ENCODE measurements at places on chromosomes 7 and 10.

GRCh38 chr10:80619036-80619435 is 81.3 kb downstream of the SH2D4B start:
- no peak for DNase-seq

DNA sequence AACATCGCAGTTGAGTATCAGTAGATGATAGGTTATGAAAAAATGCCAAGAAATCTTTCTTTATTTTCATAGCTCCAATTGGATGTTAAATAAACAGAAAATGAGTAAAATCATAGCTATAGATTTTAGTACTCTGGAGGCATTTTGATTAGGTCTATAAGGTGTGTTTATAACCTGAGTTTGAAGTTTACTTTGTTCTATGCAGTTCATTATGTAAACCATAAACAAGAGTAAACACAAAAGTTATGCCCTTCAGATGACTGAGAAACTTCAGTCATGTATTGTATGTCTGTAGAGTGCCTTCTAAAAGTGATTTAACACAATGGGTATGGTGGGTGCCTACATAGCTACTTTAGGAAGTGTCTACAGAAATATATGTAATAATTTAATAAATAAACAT is 13.6 kb downstream of the FOXP2 start:
- DNase-seq: no peak

DNA sequence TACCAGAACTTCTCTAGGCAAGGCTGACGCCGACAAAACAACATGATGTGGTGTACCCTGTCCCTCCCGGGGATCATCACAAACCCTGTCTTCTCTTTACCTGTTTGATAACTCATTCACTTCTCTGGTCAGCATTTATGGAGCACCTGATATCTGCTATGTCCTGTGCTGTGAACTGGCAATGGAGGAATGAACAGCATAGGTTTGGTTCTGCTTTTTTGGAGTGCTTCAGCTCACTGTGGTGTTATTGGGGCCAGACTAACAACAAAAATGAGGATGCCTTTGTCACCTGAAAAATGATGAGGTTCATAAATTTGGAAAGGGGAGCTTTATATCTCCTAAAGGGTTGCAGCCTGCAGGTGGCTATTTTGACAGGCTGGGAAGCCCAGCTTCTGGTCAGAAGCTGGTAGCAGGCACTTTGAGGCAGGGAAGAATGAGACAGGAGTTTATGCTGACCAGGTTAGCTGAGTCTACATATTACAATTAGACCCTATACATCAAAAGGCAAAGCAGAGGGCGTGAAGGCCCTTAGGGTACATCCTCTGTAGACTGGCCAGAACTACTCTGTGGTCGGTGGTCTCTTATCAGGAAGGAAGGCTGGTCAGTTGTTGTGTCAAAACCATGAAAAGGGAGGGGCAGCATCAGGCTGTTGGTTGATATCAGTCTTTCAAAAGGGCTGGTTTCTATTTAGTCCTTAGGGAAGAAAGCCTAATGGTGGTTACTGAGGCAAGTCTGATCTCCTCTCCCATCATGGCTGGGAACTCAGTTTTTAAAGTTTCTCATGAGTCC is 42.3 kb downstream of the SH2D4B start:
- no peak for DNase-seq

GRCh38 chr7:94243066-94243711 is 151.5 kb upstream of the COL1A2 start:
- DNase-seq: no peak

- DNase-seq: no peak
These were observed 3.4 kb upstream of the HYCC1 start for GRCh38 chr7:23017309-23017708.

DNA sequence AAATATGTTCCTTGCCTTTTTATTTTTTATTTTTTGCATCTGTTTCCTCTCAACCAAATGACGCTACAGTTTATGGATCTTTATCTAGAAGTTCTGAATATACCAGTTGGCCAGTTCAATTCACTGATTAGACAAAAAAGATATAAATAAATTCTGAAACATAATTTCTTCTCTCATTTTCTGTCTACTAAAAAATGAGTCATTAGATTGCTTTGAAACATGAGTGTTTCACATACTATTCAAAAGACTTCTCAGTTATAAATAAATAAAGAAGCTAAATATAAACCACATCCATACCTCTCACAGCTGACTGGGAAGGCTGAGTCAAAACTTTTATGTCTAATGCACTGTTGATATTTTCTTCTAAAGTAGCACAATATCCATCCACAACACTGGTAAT is 97.6 kb upstream of the GPR22 start:
- DNase-seq: no peak

DNA sequence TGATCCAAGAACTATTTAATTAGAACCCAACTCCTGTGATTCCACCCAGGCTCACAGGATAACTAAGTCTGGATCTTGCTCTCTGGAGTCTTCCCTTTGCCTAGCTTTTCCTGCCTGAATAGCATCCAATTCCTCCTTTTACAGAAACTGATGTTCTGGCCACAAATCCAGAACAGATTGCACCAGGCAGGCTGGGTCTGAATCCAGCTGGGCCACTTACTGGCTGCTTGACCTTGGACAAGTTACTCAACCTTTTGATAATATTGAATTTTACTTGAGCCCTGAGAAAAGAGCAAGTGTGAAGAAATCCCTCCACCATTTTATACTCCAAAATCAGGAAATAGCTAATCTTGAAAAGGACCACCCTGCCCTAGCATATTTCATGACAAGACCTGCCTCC is 55.5 kb upstream of the SLC35G1 start:
- no peak for DNase-seq

DNA sequence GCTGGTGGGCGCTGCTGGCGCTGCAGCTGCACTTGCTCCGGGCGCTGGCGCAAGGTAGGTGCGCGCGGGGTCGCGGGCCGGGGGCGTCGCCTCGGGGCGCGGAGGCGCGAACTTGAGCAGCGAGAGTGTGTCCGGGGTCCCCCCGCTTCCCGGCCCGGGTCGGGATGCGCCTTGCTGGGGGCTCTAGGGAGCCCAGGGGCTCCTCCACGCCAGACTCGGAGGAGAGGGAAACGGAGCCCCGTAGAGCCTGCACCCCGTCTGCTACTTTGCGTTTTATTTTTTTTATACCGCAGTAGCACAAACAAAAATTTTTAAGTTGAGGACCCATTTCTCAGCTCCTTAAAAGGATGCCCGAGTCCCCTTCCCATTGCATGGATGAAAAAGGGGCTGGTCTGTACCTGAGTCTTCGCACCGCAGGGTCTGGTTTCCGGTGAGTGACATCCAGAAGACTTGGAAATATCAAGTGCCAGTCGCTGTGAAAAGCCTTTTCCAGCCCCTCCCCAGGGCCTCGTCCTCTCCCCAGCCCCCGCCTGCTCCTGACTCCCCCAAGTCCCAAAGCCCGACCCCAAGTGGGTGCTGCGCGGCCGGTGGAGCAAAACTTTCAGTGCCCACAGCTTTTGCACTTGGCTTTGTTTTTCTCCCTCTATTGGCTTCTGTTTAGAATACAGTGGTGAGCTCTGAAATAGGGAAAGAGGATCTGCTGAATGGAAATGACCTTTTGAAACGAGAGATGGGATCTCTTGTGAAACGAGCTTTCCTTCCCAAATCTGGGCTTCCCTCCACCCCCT is 973 bp downstream of the SDK1 start:
- DNase-seq: no peak

DNA sequence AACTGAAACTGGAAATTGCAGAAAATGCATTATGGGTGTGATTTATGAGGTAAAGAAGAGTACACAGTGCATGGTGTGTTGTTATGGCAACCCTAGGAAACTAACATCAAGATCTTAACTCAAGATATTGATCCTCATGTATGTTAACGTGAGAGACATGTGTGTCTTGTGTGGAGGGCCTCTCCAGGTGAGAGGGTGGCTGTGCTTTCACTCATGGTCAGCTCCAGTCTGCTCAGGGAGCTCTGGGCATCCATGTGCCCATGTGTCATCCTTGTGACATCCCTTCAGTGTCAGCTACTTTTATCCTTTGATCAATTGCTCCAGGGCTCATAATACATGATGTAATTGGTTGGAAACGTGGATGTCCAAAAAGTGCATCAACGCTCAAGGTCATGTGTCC is 24.9 kb upstream of the INSYN2A start:
- no peak for DNase-seq

DNA sequence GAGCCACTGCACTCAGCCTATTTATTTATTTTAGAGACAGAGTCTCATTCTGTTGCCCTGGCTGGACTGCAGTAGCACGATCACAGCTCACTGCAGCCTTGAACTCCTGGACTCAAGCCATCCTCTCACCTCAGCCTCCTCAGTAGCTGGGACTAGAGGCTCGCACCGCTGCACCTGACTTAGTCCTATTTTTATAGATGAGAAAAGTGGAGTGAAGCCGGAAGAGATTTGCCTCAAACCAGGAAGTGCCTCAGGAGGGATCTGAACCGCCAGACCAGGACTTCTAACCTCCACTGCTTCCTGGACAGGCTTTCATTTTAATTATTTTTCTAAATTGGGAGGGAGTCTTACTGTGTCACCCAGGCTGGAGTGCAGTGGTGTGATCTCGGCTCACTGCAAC is 17.5 kb upstream of the CLIP2 start:
- DNase-seq: no peak

DNA sequence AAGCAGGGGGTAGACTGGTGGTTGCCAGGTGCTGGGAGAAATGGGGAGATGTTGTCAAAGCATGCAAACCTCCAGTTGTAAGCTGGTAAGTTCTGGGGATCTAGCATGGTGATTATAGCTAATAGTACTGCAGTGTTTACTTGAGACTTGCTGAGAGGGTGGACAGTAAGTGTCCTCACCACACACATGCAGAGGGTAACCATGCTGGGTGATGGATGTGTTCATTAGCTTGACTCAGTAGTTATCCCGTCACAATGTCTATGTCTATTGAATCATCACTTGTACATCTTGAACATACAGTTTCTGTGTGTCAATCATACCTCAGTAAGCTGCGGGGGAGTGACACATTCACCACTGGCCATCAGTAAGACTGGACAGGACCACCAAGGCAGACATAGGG is 42.1 kb downstream of the GSDME start:
- no peak for DNase-seq

- no peak for DNase-seq
These were observed 503 bp downstream of the CROT start for GRCh38 chr7:87345962-87346371.

GRCh38 chr10:1571587-1572237 is 165.6 kb downstream of the ADARB2 start:
- DNase-seq: no peak

- DNase-seq: no peak
These were observed 151.0 kb upstream of the NEBL start for GRCh38 chr10:21048068-21048467.

GRCh38 chr7:132777414-132777813 is 201.1 kb upstream of the PLXNA4 start:
- no peak for DNase-seq

DNA sequence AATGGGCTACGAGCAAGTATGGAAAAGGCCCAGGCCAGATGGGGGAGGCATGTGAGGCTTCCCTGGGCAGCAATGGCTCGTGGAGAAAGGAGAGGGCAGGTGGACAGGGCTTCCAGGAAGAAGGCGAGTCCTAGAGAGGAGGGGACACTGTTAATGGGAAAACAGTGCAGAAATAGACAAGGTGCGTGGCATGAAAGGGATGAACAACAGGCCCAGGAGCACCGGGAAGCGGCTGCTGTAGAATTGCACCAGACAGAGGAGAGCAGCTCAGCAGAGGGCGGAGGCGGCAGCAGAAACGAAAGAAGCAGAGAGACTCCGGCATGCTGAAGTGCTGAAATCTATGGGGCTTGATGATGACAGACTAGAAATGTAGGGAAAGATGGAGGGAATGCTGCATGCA is 102.1 kb downstream of the PIP4K2A start:
- no peak for DNase-seq

DNA sequence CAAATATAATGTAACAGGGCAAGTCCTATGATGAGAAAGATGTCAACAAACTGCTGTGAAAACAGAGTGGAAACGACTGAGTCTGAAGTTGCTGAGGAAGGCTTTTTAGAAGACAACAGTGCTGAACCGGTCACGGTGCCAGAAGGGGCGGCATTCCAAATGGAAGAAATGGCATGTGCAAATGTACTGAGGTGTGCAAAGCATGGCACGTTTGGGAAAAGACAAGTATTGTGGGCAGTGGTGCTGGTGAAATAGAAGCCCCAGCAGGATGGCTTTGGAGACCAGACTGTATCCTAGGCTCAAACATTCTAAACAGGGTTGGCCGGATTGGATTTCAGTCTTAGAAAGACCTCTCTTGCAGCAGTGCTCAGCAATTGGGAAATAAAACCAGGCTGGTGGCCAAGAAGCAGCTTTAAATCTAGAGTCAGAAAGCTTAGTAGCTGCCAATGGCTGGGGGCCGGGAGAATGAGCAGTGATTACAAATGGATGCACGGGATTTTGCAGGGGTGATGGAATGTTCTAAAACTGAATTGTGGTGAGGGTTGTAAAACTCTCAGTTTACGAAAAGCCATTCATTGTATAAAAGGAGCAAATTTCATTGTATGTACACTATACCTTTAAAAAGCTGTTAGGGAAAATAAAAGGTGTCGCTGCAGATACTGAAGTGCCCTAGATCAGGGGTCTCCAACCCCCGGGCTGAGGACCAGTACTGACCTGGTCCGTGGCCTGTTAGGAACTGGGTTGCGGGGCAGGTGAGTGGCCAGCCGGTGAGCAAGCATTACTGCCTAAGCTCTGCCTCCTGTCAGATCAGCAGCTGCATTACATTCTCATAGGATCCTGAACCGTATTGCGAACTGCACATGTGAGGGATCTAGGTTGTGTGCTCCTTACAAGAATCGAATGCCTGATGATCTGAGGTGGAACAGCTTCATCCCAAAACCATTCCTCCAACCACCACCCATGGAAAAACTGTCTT is 141.6 kb downstream of the HIBADH start:
- DNase-seq: no peak

- no peak for DNase-seq
These were observed 24.3 kb downstream of the PTPN12 start for GRCh38 chr7:77561352-77561751.

DNA sequence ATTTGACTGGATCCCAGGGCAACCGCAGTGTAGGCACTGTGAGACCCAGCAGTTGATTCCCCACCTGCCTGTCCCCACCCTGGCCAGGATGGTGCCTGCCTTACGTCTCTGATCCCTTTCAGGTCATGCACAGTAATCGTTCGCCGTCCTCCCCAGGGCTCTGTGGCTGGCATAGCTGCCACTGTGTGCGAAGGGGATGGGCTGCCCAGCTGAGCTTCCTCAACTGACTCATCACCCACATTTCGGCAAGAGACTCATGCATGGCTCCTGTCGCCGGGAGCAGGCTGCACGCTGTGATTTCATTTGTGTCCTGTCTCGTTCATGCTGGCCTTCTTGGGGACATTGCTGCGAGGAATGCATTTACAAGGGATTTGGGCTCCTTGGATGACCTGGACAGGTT is 252.4 kb downstream of the KLF6 start:
- no peak for DNase-seq

- DNase-seq: no peak
These were observed 4.6 kb upstream of the USP6NL start for GRCh38 chr10:11616021-11616420.

DNA sequence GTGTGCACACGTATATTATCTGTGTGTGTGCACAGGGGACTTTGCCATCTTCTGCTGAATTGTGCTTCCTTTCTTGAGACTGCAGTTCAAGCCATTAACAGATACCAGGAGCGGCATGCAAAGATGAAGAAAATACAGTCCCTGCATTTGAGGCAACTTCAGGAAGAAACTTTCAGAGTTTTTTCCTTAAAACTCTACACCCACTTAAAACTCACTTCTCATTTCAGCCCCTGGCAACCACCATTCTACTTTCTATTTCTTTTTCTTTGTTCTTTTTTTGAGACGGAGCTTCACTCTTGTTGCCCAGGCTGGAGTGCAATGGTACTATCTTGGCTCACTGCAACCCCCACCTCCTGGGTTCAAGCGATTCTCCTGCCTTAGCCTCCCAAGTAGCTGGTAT is 448.9 kb upstream of the ZMIZ1 start:
- DNase-seq: no peak

- DNase-seq: no peak
These were observed 200.3 kb downstream of the TEX36 start for GRCh38 chr10:125482637-125483036.

All from NCI-H1930 (cell line).